GDM1 (cell line): ENCODE measurements at places on chromosomes 11 and 22.

- no peak for DNase-seq
Measured at GRCh38 chr22:45211435-45211834, 29.3 kb downstream of the KIAA0930 start.

DNA sequence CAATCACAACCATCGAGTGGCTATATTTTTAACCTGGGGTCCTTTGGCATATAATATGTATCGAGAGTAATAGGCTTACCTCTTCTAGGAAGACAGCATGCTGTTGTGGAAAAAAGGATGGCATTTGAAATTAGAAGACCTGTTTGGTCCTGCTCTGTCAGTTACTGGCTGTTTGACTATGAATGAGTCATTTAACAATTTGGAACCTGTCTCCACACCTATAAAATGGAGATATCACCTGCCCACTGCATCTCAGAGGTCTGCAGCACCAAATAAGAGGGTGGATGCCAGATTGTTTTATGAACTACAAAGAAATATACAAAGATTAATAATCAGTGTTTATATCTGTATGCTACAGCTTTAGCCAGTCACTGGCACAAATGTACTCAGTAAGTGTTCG, 60.8 kb downstream of the SLC25A17 start:
- DNase-seq = no peak

DNA sequence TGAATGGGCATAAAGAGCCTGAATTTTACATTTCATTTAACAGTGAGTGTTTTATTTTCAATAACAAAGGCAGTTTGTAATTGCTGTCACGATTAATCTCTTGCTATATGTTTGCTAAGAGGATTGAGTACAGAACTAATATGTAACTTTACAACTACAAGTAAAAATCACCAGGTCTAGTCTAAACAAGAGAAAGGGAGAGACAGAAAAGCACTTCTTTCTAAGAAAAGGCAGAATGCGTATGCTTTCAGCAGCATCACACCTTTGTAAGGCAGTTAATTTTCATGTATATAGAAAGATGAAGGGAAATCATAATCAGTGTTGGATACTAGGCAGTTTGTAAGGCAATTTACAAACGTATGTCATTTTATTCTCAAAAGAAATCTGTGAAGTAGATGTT, 169.8 kb downstream of the NELL1 start:
- no peak for DNase-seq

GRCh38 chr11:1639102-1639620, 9.6 kb downstream of the KRTAP5-5 start:
- no peak for DNase-seq

DNA sequence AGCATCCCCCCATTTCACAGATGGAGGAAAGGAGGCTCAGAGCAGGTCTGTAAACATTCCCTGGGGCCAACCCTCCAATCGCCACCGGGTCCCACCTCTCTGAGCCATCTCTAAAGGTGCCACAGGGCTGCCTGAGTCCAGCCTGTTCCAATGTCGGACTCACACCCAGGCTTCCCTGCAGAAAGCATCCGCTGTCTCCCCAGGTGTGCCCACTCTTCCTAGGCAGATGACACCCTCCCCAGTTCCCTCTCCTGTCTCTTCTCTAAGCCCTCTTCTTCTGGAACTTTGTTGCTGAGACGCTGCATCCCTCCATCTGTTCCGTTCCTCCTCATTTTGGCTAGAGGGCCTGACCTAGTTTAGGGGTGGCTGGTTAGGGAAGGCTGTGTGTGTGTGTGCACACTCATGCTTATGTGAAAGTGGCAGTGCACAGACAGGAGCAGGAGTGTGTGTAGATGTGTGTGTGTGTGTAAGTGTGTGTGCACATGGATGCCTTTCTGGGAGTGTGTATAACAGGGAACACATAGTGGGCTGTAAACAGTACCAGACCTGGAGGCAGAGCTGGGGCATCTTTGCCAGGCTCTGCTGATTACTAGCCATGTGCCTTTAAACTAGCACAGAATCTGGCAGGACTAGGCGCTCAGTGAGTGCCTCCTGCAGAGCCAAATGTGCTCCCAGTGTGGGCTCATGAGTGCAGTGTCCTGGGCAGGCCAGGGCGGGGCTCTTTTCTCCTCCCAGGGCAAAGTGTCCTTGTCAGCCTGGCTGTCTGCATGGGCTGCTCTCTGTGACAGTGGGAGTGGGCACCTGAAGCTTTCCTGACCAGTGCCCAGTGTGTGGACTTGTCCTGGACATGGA, 77.3 kb upstream of the NECTIN1 start:
- no peak for DNase-seq

DNA sequence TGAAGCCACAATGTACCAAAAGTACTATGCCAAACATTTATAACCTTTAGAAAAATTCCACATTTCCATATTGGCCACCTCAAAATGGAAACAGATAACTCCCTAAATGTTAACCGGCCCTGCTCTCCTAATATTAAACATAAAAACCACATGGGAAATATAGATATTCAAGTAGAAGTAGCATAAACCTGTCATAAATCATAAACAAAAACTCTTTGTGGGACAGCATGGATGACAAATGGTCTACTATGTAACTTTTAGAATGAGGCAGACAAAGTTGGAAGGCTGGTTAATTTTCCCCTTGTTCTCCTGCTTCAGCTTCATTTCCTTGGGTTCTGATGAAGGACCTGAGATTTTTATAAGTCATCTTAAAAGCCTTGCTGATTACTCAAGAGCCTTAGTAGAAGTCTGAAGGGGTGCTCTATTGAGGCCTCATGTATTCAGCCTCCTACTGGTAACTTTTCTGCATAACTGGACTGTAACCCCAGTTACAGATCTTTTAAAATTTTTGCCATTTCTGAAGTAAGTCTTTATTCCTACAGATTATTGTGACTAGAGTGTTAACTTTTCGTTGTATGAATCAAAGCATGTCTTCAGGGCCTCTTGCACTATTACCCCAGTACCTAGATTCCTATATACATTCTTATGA, 116.4 kb downstream of the STIM1 start:
- no peak for DNase-seq

GRCh38 chr11:83170865-83171264, 13.9 kb downstream of the PCF11 start:
- DNase-seq = no peak

DNA sequence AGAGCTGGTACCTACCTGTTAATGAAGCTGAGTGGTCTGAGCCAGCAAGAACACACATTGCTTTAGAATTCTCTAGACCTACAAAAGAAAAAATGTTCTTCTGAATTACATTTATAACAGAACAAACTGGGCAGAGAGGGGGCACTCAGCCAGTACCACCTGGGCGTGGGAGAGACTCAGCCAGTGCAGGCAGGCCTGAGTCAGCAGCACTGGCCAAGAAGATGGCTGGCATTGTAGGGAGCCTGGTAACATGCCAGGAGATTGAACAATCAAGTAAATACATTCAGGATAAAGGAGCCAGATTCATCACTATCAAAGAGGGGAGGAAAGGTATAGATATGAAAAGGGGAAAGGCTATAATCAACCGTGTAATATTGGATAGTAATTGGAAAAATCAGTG, 19.9 kb downstream of the SERGEF start:
- DNase-seq = no peak

DNA sequence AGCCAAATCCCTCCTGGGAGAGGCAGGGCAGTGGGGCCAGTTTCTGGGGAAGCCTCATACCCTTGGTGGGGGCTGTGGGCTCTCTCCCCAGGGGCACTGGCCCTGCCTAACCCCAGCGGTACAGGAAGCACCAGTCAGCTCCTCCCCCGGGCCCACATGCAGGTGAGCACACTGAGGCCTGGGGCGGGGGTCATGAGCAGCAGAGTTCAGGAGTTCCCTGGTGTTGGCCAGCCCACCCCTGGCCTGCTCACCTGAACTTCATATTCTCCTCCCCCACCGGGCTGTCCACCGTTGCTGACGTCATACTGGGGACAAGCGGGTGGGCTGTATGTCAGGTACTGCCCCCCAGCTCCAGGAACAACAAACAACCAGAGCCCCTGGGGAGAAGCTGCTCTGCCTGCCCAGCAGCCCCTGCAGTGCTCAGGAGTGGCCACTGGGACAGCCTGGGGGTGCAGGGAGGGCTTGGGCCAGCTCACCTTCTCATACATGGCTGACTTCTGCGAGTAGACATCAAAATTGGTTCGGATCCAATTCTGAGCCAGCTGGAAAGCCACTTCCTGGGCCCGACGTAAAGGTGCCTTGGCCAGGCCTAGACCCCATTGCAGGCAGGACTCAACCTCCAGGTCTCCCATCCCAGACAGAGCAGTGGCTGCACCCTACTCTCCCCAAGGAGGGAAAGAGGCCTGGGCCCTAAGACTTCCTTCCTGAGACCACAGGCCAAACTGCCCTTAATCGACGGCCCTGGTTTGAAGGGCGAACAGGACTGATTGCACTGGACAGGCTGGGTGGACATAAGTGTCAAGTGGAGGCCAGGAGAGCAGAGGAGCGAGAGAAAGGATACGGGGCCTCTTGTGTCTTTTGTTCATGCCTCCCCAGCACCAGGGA, 20.8 kb downstream of the TREH start:
- no peak for DNase-seq

DNA sequence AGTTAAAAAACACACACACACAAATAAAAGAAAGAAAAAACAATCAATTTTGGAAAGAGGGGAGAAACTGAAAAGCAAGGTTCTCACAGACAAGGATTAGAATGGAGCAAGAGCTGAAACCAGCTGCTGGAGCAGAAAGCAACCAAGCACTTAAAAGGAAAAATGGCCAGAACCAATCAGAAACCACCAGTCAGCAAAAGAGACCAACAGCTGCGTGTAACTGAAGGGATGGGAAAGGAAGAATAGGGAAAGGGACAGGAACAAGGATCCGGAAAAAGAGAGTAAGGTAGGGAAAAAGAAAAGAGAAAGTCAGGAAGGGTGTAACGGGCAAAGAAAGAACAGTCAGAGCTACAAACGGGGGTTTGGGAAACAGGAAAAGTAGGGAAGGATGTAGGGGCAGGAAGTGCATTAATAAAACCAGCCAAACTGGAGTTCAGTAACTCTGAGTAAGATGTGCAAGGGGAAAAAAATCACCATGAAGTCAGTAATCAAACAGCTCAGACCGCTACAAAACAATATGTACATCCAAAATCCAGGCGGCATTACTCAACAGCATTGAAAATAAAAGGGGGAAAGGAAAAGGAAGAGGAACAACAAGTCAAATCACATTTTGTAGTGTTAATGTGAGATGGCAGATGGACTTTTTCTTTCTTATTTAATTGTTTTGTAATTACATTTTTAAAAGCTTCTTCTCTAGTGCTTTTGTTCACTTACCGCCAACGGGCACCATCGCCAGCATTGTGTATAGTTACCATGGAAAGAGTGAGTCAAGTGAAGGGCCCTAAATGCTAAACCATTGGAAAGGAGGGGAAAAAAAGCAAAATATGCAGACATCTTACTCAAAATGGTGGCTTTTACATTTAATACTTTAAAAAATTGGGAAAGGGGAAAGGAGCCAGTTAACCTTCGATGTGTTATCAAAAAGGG, 49.2 kb downstream of the APOL5 start:
- no peak for DNase-seq

DNA sequence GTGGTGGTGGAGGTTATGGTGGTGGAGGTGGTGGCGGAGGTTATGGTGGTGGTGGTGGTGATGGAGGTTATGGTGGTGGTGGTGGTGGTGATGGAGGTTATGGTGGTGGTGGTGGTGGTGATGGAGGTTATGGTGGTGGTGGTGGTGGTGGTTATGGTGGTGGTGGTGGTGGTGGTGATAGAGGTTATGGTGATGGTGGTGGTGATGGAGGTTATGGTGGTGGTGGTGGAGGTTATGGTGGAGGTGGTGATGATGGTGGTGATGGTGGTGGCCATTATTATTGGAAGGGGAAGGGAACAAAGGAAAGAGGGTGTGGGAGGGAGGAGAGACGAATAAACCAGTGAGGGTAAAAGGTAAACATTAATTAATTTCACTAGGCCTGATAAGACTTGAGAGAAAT, 53.5 kb upstream of the TCF20 start:
- no peak for DNase-seq

GRCh38 chr11:63462137-63462536, 28.8 kb downstream of the PLAAT5 start:
- no peak for DNase-seq
